Sciatic nerve (tissue), 2 donors: ENCODE measurements at places on chromosomes 2 and 18. TPM values are rescaled to one million over a fixed set of nuclear protein-coding genes. Genes with fewer than 3 reads are reported as not detected.
A peak's percentile ranks its signal among the peaks of the same experiment; 100 is the strongest.

The MAB21L4 gene
- total RNA-seq = not detected

- DNase-seq = no peak
Observed at GRCh38 chr2:37987098-37987775, 62.1 kb downstream of the RMDN2 start.

- DNase-seq = no peak
Observed at GRCh38 chr2:117980783-117981676, 32.8 kb downstream of the CCDC93 start.

DNA sequence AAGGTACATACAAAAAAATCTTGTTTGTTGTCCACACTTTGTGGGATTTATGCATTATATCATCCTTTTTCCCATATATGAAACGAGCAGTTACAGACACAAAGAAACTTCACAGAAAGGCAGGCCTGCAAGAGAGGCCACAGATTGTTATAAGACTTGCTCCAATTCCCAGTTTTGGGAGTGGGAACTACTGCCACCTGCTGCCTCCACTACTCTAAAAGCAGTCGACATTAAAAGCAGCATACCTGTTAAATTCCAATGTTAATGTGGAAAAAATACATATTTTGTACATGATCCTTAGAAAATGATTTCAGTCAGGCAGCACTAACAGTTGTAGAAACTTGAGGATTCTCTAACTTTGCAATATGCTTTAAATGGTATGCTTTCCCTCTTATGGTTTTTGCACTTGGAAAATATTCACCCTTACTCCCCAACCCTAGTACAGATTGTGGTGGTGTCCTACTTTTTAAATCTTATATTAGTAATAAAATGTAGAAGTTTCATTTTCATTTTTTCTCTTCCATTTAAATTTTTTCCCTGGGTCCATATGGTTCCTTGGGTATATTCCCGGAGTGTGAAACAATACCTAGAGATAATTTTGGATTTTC lies 37.9 kb downstream of the SLC38A11 start:
- peak; percentile 61 for DNase-seq

GRCh38 chr2:1755436-1756191 lies 11.3 kb upstream of the PXDN start:
- DNase-seq = peak; percentile 39

GRCh38 chr18:22172120-22172582 lies 2.8 kb downstream of the GATA6 start:
- no peak for DNase-seq

The CYRIA gene
- 16.7 TPM for total RNA-seq

The SLC40A1 gene
- total RNA-seq = 48.6 TPM

DNA sequence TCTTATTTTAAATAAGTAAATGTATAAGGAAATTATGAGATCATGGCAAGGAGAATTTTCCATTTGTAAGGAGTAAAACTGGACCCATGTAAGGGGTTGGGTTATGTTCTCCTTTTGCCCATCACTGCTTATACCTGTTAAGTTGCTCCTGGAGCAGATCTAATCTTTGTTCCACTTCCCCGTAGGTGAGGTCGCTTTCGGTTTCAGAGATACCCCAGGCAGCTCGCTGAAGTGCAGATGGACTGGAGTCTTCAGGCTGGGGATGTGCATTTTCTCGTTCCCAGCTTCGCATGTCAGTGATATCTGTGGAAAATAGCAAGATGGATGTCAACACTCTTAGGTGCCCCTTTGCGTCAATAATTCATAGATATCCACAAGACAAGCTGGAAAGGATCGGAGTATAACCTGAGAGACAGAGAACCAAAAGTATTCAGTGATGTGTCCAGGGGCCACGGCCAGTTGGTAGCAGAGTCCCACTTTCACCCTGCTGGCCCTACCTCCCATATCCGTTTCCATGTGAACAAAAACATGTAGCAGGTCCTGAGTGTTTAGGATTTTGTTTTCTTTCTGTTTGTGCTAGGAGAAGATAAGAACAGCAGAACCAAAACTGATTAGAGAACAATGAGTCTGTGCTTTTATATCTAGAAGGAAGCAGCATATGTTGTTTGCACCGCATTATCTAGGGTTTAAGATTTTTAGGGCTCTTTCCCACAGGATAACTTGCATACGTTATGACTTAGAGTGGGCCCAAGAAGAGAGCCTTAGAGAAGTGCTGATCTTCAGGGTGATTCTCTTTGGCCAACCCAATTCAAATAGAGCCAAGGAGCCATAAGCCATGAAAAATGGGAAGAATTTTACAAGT lies 36.0 kb downstream of the GCA start:
- DNase-seq = no peak

DNA sequence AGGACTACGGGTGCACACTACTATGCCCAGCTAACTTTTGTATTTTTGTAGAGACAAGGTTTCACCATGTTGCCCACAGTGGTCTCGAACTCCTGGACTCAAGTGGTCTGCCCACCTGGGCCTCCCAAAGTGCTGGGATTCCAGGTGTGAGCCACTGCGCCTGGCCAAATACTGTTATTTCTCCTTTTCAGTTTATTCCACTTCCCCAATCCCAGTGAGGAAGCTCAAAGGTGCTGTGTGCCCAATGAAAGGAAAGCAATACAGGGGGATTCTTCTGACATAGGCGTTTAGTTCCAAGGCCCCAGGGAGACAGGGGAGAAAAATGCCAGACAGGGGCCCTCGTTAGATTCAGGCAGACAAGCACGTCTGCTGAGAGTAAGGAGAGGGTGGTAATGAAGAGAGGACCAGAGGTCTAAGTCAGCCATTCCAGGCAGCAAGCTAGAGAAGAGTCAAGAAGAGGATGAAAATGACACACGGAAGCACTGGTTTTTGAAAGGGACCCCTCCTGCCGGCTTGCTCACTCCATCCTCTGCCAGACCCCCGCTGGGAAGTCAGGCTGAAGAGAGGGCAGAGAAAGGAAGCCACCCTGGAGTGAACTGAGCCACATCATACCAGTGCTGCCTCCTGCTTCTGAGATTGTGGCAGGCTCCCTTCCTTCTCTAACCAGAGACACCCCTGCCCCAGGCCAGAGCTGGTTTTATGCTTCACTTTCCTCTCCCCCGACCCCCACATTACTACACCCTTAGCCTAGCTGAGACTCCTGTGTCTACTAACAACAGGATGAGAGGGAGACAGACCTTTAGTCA lies 6.7 kb downstream of the INO80C start:
- no peak for DNase-seq

The SERPINB4 gene
- total RNA-seq = not detected

The LPIN2 gene
- total RNA-seq = 40.3 TPM

GRCh38 chr2:33167622-33168245 lies 221.0 kb downstream of the LTBP1 start:
- no peak for DNase-seq

GRCh38 chr2:120497261-120497977 lies 151.5 kb downstream of the INHBB start:
- no peak for DNase-seq

- no peak for DNase-seq
Observed at GRCh38 chr2:199764273-199764800, 86.7 kb downstream of the FTCDNL1 start.

The ZNF516 gene
- 53.5 TPM for total RNA-seq

GRCh38 chr2:13667415-13667757 lies 950.6 kb downstream of the TRIB2 start:
- no peak for DNase-seq

DNA sequence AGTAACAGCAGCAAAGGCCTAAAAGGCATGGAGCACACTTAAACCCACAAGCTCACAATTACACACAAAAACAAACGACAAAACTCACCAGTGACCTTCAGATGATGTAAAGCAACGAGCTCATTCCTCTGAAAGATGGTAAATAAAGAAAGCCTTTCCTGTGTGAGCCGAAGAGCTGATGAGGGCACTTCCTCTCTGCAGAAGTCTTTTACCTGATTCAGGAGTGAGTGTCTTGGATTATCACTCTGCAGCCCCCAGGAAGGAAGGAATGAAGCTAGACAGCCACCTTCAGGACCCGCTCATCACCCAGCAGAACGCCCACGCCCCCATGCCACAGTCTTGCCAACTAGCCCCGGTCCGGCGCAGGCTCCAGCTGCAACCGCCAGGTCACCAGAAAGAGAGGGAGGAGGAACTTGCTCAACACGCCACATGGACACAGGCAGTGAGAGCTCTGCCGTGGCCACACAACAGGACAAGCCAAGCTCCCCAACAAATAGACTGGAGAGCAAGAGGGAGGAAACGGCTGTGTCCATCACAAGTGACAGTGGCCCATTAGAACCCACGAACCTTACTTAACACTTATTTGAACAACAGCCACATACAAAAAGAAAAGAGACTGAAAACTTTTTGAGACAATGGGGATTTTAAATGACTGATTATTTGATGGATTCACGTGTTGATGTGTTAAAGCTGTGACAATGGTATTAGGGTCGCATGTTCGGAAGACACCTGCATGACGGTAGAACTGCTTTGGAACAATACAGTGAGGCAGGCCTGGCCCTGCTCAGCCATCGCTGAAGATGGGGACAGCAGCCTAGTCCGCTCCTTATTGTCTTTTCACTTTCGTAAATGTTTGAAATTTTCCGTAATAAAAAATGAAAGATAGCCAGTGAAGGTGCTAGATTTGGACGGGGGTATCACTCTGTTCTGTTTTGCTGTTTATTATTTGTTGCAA lies 127.3 kb downstream of the HDAC4 start:
- peak; percentile 64 for DNase-seq

DNA sequence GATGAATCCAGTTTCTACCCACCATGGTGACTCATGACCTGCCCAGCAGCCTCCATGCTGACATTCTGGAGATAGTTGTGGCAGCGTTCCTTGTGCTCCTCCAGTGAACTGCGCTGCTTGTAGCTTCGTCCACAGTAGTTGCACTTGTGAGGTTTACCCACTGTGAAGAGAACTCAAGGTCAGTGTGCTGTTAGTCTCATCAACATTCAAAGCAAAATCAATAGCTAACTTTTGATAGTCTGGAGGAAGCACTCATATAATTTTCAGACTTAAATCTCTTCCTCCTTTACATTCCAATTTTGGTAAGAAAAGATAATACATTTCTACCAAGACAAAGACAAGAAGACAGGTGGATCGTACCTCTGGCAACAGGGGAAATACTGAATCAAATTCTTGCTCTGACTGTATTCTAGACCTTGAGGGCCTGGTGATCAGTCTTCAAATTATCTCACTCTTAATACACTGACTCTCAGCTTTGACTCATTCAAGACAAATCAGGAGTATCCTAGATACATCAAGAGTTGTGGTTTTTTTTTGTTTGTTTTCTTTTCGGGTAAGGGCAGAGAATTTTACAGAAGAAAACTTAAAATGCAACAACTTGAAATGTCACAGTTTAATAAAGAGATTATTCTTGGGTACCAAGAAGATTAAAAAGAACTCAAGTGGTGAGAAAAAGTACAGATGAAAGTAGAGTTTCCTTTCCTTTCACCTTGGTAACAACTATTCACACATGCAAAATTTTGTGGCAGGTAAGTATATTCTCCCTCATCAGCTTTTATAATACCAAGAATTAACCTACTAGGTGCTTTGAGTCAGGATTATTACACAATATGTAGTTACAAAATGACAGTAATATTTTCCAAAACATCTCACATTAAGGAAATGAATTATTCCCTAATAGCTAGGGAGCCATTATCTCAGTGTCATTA lies 129.2 kb downstream of the IKZF2 start:
- DNase-seq = no peak
